Hematopoietic multipotent progenitor cell treated with erythropoietin and hydrocortisone succinate and interleukin-3 and kit ligand, for 17 days (in vitro differentiated cells): ENCODE measurements at places on chromosomes 2 and 18.

DNA sequence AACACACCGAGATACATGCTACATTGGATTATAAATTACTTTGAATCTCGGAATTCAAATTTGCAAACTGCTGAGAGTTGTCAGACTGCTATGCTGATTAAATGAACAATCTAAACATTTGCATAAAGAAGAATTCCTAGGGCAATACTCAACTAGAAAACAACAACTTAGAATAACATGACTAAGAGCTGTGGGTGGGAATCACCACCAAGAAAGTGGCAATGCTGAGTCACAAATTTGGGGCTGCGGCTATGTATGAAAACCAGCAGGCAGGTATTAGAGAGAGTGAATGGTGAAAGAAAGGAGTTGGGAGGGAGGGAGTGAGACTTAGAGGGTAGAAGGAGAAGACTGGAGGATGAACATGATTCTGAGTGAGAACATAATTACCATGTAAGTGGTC lies 559.5 kb downstream of the PIK3C3 start:
- no peak for DNase-seq

- DNase-seq: no peak
Measured at GRCh38 chr2:16584824-16585540, 80.7 kb downstream of the CYRIA start.

- no peak for DNase-seq
Measured at GRCh38 chr2:224020523-224020922, 18.6 kb downstream of the SERPINE2 start.

DNA sequence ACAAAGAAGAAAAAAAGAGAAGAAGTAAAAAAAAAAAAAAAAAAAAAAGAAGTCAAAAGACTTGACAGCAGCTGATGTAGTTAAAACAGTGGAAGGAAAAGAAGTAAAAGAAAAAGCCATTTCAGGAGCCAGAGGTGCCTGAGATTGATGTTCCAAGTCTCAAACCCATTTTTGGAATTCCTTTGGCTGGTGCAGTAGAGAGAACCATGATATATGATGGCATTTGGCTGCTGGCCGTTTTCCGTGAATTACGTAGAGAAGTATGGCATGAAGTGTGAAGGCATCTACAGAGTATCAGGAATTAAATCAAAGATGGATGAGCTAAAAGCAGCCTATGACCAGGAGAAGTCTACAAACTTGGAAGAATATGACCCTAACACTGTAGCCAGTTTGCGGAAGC lies 7.6 kb upstream of the CHST10 start:
- no peak for DNase-seq

GRCh38 chr2:148524519-148524919 lies 120.0 kb upstream of the EPC2 start:
- no peak for DNase-seq

DNA sequence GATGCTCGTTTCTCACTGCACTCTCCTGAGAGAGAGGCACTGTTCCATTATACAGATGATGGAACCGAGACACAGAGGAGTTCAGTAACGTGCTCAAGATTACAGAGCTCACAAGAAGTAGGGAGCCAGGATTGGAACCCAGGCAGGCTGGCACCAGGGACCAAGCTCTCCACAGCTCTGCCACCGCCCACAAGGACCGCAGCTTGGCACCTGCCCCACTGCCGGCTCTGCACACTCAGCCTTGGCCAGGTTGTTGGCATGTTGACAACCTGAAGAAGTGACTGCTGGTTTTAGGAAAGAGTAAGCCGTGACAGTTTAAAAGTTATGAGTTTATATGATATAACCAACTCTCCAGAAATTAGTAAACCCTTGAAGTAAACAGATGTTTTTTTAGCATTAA lies 48.0 kb upstream of the ITM2C start:
- no peak for DNase-seq
